ENCODE measurements at places on chromosomes 6 and 20.

DNA sequence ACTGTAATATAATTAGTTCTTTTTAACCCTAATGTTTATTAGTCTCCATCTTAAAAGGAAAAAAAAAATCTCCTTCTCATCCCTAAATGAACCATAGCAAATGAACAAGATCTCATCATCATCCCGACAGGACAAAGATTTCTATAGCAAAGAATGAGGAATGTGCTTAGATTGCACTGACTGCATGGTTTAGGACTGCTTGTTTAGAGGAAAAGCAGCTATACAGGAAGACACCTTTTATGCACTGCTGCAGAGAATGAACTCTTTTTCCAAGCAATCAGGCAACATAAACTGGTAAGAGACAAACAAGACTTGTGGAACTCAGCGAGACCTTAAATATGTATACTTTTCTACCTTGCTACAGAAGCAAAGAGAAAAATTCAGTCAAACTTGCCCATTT lies 26.8 kb downstream of the CSNK2A1 start:
- DNase-seq, result no peak

- no peak for DNase-seq
Measured at GRCh38 chr6:159899994-159900745, 9.4 kb downstream of the MAS1 start.

- no peak for DNase-seq
Measured at GRCh38 chr6:151647976-151648639, 154.3 kb downstream of the CCDC170 start.

DNA sequence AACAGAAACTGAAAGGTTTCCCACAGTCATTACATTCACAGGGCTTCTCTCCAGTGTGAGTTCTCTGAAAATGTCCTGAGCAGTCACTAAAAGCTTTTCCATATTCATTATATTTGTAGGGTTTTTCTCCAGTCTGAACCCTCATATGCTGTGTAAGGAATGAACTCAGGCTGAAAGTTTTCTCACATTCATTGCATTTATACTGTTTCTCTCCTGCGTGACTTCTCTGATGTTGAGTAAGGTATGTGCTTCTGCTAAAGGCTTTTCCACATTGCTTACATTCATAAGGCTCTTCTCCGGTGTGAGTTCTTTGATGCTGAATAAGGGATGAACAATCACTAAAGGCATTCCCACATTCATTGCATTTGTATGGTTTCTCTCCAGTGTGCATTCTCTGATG lies 29.8 kb upstream of the ZNF391 start:
- DNase-seq, result no peak

GRCh38 chr20:24810676-24811407 lies 138.2 kb upstream of the CST7 start:
- DNase-seq, result no peak

DNA sequence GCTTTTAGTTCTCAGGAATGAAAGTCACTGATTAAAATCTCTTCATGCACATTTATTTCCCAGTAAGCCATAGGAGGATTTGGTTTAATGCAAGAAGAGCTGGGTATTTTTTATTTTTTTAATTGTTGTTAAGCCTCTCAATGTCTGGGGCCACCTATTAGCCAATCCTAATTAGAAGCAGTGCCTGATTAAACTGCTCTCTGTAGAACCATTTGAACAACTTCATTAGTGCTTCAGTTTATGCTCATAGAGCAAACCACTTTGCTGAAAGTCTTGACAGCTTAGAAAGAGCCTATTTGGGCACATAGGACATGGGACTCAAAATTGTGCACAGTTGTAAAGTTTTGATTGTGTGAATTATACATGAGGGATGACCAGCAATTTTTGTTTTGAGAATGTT lies 548.9 kb downstream of the FRK start:
- no peak for DNase-seq

DNA sequence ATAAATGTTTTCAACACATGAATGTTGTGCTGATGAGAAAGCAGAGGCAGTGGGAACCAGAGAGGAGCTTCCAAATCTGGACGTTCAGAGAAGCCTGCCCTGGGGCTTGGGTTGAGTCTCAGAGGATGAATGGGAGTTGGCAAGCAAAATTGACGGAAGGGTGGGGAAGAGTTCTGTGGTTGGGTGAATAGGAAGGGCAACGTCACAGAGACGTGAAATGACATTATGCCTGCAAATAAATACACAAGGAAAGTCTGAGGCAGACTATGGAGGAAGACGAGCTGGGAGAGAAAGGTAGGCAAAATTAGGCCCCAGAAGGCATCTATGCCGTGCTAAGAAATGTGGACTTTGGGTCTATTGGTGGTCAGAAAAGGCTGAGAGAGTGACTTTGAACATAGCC lies 25.2 kb upstream of the SGK1 start:
- DNase-seq, result no peak

DNA sequence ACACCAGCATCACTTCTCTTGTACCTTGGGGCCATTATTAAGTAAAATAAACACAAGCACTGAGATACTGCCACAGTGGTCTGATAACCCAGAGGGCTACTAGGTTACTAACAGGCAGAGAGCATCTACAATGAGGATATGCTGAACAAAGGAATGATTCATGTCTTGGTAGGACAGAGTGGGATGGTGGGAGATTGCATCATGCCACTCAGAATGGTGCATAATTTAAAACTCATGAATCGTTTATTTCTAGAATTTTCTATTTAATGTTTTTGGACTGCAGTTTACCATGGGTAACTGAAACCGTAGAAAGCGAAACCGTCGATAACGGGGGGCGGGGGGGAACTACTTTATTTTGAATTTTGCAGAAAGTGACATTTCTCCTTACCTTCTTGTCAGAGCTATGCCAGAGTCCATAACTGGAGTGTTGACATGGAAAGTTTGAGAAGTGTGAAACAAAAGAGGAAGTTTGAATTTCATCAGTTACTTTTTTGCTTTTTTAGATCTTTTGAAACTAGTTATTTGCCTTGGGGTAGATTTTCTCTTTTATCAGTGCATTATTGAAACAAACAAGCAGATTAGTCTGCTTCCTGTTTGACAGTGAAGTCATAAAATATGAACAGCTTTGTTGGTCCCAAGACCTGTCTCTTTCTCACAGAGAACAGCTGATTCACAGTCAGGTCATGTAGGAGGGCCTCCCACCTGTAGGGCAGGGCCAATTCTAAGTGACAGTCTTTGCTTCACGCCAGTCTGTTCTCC lies 124.9 kb downstream of the KLHL32 start:
- no peak for DNase-seq

- no peak for DNase-seq
Measured at GRCh38 chr20:18372296-18372695, 84.0 kb downstream of the ZNF133 start.

DNA sequence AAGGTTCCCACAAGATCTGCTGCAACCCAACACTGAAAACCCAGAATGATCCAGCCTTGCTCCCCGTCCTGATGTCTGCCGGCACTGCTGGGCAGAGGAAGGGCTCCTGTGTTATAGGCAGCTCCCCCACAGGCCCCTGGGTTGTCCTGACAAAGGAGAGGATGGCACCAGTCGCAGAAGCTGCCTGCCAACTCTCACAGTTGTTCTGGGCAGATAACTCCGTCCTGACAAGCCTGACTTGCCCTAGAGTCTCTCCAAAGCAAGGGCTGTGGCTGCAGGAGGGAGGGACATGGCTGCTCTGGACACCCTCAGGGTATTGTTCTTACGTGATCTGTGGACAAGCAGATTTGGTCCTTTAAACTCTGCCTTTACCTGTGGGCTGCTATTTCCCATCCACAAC lies 243.8 kb downstream of the CDH26 start:
- no peak for DNase-seq

GRCh38 chr20:44700306-44700705 lies 14.9 kb upstream of the CCN5 start:
- DNase-seq, result no peak

DNA sequence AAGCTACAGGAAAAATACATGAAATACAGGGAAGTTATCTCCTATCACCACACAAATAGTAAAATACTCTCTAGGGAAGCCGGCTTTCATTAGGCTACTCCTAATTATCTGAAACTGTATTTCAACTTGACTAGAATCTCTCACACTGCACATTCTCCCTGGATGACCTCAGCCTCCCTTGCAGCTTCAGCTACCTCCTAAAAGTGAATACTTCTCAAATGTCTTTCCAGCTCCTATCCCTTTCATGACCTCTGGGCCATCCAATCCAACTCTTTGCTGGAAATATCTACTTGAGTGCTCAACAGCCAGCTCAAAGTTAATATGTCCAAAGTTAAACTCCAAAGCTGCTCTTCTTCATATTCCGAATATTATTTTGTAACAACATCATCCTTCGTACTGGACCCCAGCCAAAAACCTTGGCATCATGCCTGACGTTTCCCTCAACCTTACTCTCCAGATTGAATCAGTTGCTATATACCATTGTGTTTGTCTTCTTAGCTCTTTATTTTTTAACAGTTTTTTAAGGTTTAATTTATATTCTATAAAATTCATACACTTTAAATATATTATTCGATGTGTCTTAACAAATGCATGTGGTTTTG lies 29.4 kb upstream of the KIF6 start:
- DNase-seq, result no peak

DNA sequence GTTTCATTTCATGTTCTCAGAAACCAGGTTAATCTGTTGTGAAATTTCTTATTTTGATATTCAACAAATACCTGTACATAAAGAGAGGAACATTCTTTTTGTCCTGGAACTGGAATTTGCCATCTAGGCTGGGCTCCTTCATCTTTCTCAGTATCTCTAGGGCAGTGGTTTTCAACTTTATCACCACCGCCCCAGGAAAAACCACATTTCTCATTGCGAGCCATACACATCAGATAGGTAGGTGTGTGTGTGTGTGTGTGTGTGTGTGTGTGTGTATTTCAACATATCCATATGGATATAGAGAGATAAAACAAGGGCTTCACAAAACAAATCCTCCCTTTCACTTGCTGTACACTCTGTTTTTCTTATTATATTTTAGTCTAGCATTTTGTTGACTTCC lies 24.1 kb downstream of the BFSP1 start:
- no peak for DNase-seq

DNA sequence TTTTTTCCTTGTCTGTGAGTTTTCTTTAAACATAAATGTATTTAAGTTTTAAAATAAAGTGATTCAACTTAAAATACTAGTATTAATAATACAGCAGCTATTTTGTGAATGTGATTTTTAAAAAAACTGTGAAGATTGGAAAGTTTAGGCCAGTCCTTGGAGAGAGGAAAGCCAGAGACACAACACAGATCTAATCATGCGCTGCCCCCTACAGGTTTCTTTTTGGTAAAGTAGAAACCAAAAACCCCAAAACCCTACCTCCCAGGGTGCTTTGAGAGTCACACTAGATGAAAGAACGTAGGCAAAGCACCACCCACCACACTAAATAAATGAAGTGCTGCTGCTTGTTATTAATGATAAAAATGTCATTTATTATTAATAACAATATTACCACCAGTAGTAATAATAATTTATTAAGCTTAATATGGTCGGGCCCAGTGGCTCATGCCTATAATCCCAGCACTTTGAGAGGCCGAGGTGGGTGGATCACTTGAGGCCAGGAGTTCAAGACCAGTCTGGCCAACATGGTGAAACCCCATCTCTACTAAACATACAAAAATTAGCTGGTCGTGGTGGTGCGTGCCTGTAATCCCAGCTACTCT lies 33.7 kb downstream of the SLC9A8 start:
- no peak for DNase-seq

DNA sequence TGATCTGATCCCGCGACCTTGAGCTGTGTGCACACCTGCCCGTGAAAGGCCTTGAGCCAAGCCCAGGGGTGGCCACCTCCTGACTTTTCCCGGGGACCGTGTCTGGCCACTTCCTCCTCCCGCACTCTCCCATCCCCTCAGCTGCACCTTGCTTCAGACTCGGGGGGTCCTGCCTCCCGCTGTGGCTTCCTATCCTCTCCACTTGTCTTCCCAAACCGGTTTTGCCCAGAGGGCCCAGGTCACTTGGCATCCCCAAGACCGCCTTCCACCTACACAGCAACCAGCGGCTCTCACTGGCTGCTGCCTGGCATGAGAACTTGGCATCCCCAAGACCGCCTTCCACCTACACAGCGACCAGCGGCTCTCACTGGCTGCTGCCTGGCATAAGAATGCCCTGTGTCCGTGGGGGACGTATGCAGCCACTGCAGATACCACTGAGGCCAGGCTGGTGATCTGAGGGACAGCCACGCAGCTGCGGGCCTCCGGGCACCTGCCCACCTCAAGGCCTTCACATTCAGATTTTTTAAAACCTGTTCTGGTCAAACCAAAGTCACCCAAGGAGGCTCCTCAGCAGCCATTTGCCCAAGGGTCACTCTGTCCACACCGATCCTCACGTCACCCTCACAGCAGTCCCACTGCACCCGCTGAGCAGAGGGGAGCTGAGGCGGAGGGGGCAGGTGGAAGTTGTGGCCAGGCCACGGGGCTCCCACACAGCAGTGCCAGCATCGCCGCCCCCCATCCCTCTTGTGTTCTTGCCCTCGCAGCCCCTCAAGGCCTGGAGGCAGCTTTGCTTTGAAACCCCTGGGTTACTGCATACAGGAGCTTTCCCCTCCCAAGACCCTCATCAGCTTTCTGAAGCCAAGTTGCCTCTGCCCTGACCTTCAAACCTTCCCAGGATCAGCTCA lies 245.5 kb downstream of the TAF4 start:
- DNase-seq, result no peak

- no peak for DNase-seq
Measured at GRCh38 chr6:158284007-158284875, 28.0 kb upstream of the TULP4 start.

DNA sequence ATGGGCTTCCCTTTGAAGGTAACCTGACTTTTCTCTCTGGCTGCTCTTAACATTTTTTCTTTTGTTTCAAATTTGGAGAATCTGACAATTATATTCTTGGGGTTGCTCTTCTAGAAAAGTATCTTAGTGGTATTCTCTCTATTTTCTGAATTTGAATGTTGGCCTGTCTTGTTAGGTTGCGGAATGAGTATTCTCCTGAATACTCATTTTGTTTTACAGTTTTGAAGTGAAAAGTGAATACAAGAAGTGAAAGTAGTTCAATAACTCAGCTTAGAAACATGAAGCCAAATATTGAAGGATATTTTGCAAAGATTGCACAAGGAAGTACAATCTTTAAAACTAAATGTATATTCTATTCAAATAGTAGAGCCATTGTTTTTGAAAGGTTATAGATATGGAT lies 120.2 kb upstream of the MAP3K4 start:
- no peak for DNase-seq
